NCI-H774 (cell line): ENCODE measurements at places on chromosomes 3 and 15.

DNA sequence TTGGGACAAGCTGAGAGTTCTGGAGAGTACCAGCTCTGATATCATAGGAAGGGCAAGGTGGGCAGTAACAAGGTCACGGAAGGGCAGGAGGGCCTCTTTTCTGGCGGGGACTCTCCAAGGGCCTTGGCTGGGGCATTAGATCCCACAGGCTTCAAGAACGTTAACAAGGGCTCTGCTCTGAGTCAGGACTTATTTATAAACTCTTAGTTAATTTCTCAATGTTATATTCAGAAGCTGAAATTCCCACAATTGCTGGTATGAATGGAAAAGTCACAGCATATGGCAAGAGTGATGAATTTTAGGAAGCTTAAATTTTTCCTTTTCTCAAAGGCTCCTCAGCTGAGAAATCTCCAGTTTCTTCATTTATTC lies 320.2 kb upstream of the TBC1D5 start:
- no peak for DNase-seq

- DNase-seq, result no peak
These were observed 213.6 kb downstream of the SSR3 start for GRCh38 chr3:156341332-156341731.

DNA sequence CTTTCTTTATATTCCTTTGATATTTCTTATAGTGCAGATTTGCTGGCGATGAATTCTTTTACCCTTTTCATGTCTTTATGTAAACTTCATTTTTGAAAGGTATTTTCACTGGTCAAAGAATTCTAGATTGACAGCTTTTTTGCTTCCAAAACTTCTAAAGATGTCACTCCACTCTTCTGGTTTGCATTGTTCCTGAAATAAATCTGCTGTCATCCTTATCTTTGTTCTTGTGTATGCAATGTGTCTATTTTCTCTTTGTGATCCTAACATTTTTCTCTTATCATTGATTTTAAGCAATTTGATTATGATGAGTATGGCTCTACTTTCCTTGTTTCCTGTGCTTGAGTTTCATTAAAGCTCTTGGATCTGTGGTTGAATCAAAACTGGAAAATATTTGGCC lies 103.4 kb downstream of the GLDN start:
- DNase-seq, result no peak

DNA sequence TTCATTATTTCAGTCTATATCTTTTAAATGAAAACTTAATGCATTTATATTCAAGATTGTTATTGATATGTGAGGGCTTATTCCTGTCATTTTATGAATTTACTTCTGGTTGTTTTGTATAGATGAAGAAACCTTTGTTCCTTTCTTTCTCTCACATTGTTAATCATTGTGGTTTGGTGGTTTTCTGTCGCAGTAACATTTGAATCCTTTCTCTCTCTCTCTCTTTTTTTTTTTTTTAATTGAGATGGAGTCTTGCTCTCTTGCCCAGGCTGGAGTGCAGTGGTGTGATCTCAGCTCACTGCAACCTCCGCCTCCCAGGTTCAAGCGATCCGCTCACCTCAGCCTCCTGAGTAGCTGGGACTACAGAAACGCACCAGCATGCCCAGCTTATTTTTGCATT lies 22.1 kb downstream of the AGBL1 start:
- DNase-seq, result no peak

- no peak for DNase-seq
These were observed 6.3 kb upstream of the ZXDC start for GRCh38 chr3:126481808-126482502.

DNA sequence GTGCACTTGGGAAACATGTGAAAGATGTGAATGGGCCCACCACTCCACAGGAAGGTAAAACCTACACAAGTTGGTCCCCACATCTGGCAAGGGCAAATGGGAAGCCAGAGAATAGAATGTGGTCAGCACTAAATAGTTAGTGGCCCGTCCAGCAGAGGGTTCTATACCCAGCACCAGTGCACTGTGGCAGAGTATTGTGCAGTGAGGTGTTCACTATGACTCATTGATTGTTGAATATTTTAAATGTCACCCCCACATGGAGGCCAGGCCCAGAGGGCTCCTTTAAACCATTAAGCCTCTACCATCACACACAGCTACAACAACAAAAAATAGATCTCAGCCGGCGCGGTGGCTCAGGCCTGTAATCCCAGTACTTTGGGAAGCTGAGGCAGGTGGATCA lies 11.7 kb downstream of the FRMD5 start:
- DNase-seq, result no peak

- DNase-seq, result no peak
These were observed 327.1 kb upstream of the SLCO3A1 start for GRCh38 chr15:91526424-91526823.

DNA sequence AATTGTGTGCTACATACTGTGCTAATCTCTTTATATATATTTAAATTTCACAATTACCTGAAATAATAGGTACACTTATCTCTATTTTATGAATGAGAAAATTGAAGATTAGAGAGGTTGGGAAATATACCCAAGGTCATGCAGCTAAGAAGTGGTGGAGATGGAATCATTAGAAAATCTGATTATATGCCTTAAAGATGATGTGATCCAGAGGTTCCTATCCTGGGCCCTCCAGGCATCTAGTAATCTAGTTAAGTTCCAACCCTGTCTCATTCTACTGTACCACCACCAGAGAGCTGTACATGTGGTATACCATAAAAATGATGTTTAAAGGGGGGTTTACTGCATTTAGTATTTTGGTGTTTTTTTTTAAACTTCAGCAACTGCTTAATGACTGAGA lies 40.7 kb downstream of the SYN2 start:
- peak; percentile 0 for DNase-seq

- DNase-seq, result no peak
These were observed 443.8 kb downstream of the NLGN1 start for GRCh38 chr3:173841334-173841733.
